ENCODE measurements at places on chromosomes 2 and 18.

GRCh38 chr2:27771202-27771547 lies 344 bp upstream of the MRPL33 start:
- DNase-seq = no peak

DNA sequence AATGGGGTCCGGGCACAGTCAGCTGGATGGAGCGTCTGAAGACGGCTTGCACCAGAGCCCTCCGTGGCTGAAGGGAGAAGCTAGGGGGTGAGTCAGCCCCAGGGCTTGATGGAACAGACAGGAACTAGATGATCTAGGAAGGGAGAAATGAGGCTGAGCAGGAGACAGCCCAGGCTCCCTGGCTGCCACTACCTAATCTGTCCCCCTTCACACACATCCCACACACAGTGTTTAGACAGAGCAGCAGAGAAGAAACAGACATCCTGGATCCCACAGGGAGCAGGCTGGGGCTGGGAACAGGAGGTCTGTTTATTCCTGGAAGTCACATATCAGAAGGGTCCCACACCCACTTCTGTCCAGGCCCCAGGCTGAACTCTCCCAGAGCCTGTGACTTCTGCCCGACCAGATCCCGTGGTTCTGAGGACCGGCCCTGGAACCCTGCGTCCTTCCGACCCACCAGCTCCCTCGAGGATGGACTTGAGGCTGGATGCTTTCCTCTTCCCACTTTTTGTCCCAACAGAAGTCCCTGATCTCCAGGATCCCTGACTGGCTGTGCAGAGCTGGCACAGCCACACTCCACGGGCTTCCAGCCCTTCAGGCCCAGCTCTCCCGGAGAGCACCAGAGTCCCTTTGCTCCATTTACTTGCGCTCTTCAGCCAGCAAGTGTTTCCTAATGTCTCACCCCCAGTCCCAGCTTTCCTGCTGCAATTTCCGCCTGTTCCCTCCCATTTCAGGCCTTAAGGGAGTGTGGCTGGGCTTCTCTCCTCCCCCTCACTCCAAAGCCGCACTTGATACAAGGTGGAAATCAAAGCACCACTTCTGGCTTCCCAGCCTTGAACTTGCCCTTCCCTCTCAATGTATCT lies 1.5 kb upstream of the GPBAR1 start:
- no peak for DNase-seq

DNA sequence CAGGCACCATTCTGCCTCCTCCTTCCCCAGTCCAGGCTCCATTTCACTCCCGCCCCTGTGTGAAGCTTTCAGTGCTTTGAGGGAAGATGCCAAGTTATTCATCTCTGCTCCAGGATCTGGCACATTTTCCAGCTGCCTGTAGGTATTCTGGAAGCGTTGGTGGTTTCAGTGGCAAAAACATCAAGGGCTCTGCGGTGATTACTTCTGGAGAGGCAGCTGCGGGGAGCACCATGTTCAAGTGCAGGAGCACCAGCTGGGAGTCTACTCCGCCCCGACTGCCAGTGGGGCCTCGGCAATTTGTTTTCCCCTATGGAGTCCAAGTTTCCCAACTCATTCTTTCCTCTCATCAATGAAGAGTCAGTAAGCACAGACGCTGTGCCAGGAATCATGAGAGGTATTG lies 211.7 kb downstream of the CLIP4 start:
- DNase-seq = no peak

DNA sequence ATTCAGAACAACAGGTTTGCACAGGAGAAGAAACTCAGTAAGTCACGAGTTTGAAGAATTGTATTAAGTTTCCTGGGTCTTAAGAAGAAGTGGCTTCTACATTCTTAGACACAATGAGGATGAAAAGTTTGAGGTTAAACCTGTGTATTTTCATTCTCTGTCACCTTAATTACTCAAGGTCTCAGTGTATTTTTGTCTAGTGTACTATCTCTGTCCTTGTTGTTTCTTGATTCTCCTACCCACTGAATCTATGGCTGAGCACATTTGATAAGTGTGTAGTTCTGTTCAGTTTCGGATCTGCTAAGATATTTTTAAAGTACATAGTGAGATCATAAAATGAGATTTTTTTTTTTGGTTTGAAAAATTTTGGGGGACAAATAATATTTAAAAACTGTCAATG lies 460.7 kb downstream of the NRXN1 start:
- DNase-seq = no peak

- no peak for DNase-seq
These were observed 458.6 kb upstream of the CDH2 start for GRCh38 chr18:28635530-28635929.

GRCh38 chr2:241315879-241316631 lies at the start of gene SEPTIN2:
SEPTIN2 (plus strand) TSS chr2:241315925; CDS start chr2:241324233, 8,308 bp downstream.
- peak; percentile 73 for DNase-seq

DNA sequence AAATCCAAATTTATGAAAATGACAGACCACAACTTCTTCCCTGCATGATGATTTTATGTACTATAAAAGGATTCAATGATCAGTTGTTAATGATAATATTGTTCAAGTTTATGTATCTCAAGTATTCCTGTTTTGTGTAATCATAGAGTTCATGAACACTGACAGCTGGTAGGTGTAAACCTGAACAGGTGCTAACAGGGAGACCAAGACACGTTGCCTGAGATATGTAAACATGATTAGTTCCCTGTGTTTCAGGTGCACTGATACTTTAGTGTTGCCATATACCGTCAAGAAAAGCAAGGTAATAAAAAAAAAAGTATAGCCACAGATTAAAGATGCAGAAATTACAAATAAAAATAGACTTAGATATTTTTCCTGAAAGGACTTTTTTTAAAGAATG lies 131.8 kb downstream of the BAZ2B start:
- DNase-seq = no peak

- DNase-seq = no peak
These were observed 60.6 kb downstream of the SCN1A start for GRCh38 chr2:166067229-166067628.
